ENCODE measurements at places on chromosomes 2 and 18.

GRCh38 chr18:32237049-32237448 lies 47.2 kb downstream of the MEP1B start:
- DNase-seq = no peak

GRCh38 chr2:224127871-224128501 lies 88.9 kb upstream of the SERPINE2 start:
- DNase-seq = no peak

DNA sequence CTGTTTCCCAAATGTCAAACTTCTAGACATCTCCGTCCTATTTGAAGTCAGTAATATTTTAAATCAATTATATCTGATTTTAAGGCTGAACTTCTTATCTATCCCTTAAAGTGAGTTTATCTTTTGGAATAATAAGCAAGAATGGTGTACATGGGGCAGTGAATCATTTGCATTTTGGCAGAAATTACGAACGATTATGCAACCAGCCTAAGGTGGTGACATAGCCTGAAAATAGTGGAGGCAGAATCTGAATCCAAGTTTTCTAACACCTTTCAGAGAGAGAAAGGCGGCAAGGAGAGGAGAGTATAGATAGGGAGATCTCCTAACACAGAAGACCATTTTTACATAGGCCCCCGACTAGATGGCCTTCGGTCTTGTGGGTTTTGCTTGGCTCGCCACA lies 10.7 kb downstream of the ZBTB14 start:
- no peak for DNase-seq

GRCh38 chr2:140539242-140539875 lies 1591.5 kb downstream of the LRP1B start:
- no peak for DNase-seq

GRCh38 chr2:23489471-23490322 lies 104.7 kb downstream of the KLHL29 start:
- no peak for DNase-seq

GRCh38 chr2:204566439-204566838 lies 21.2 kb downstream of the PARD3B start:
- no peak for DNase-seq

- peak; percentile 50 for DNase-seq
Observed at GRCh38 chr2:180980943-180981911, 822 bp downstream of the UBE2E3 start.

GRCh38 chr2:233996461-233996860 lies 54.0 kb upstream of the SPP2 start:
- DNase-seq = no peak

DNA sequence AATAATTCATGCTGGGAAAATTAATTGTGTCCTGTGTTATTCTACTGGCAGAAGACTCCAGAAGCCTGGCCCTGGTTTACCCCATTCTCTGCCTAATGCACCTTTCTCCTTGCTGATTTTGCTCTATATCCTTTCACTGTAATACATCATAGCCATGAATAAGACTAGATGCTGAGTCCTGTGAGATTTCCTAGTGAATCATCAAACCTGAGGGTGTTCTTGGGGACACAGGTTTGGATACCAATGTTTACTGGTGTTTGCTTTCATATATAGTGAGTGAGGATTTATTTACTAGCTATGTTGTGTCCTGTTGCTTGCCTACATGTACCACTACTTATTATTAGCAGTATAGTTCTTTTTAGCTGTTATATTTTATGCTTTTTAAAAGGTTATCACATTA lies 6.5 kb downstream of the METTL5 start:
- DNase-seq = no peak

All from right forelimb (tissue), 1 donor.